ENCODE measurements at places on chromosomes 3 and 15.

GRCh38 chr3:112456147-112456546 lies 43.1 kb downstream of the BTLA start:
- DNase-seq = no peak

DNA sequence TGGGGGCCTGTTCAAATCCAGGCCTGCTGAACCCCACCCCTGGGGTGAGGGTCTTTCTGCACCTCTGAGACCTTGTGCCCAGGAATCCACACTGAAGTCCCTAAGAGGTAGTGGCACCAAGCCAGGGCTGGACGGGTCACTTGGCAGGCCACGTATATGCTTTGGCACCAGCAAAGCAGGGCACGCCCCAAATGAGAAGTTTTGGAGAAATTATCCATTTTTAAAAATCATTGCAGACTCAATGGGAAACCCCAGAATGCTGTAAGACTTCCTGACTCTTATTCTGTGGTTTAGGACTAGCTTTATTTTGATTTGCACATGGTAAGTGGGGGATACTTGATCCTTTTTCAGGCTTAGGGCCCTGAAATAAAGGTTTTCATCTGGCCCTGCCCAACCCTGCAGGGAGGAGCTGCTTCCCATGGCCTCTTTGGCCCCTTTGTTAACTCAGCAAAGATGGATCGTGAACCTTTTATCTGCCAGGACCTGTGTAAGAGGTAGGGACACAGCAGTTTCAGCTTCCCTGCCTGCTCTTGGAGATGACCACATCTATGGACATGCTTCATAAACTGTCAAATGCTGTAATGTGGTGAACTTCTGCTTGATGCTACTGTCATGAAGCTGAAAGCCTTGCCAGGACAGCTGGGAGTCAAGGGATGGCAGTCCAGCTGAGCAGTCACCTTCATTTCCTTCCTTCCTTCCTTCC lies 88.0 kb downstream of the HMG20A start:
- DNase-seq = peak; percentile 51

DNA sequence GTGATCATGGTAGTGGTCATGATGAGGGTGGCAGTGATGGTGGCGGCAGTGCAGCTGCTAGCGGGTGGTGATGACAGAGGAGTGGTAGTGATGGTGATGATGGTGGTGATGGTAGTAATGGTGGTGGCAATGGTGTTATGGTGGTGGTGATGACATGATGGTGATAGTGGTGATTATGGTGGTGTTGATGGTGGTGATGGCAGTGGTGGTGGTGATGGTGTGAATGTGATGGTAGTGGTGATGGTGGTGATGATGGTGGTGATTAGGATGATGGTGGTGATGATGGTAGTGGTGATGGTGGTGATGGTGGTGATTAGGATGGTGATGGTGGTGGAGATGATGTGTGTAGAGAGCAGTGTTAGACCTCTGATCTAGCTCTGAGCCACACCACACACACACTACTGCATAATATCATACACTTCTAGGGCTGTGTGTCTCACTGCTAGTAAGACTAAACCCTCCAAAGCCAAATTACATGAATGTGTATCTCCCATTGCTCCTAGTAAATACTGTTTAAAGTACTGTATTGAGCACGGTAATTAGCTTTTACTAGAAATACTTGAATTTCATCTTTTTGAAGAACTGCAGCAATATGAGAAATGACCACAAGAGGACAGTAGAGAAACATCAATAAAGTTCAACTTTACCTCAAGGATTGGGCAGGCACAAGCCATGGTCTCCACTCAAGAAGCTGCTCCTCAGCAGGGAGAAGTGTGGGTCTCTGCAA lies 28.8 kb downstream of the TMED3 start:
- DNase-seq = peak; percentile 69

GRCh38 chr3:29511701-29512100 lies 230.8 kb downstream of the RBMS3 start:
- DNase-seq = no peak

- DNase-seq = peak; percentile 35
Measured at GRCh38 chr3:134357914-134358811, 16.1 kb downstream of the AMOTL2 start.

All from pons (tissue), 1 donor.